ENCODE measurements at places on chromosomes 5 and 9. TPM values are rescaled to one million over a fixed set of nuclear protein-coding genes. Genes with fewer than 3 reads are reported as not detected.

Gene MYORG
- total RNA-seq, result 8.6 TPM

Gene GZMA
- 0.20 TPM for total RNA-seq

Gene ITGA1
- 22.1 TPM for total RNA-seq

Gene LSM11
- total RNA-seq, result 59.8 TPM

Gene DNAJB5
- 18.9 TPM for total RNA-seq

Gene PCDHB4
- total RNA-seq, result 3.2 TPM

Gene SIT1
- total RNA-seq, result not detected

Gene ZBED3
- 2.7 TPM for total RNA-seq

Gene SLC25A25
- total RNA-seq, result 28.2 TPM

Gene CRHBP
- total RNA-seq, result 1.0 TPM

Gene CXCL14
- 13.0 TPM for total RNA-seq

Gene RASEF
- 3.0 TPM for total RNA-seq

Gene MRPL36
- total RNA-seq, result 55.6 TPM

Gene PCDHB2
- total RNA-seq, result 5.2 TPM

Gene STKLD1
- 1.2 TPM for total RNA-seq

Gene SAXO1
- 0.10 TPM for total RNA-seq

Gene CCDC192
- 0.50 TPM for total RNA-seq

Gene MYOZ3
- 4.6 TPM for total RNA-seq

Gene AIF1L
- total RNA-seq, result 52.5 TPM

Gene SH3RF2
- total RNA-seq, result 0.30 TPM

Gene BNC2
- total RNA-seq, result 51.2 TPM

Gene IFNK
- not detected for total RNA-seq

Gene PDLIM7
- total RNA-seq, result 67.3 TPM

Gene PCDHB13
- total RNA-seq, result 8.7 TPM

Gene ZNF618
- 7.7 TPM for total RNA-seq

Gene PRRX2
- total RNA-seq, result 14.8 TPM

Gene NRG2
- total RNA-seq, result 4.6 TPM

Gene SHISAL2B
- 0.30 TPM for total RNA-seq

Gene STK32A
- total RNA-seq, result 36.3 TPM

Gene PRDM9
- total RNA-seq, result not detected

Gene RANBP3L
- 213 TPM for total RNA-seq

Gene MEIKIN
- total RNA-seq, result 1.9 TPM
